Pulmonary artery endothelial cell (primary cell): ENCODE measurements at places on chromosomes 5 and 9. TPM values are rescaled to one million over a fixed set of nuclear protein-coding genes. Genes with fewer than 3 reads are reported as not detected.

HMGCR gene
- 86.8 and 119 TPM in 2 replicates for total RNA-seq

CSF1R gene
- total RNA-seq = not detected in 2 replicates

IL4 gene
- total RNA-seq = not detected in 2 replicates

PCDHB14 gene
- total RNA-seq = 0.53 and 0.78 TPM in 2 replicates

HTR1A gene
- total RNA-seq = not detected in 2 replicates

GAS1 gene
- total RNA-seq = 0.13 and 0.18 TPM in 2 replicates

INSL6 gene
- total RNA-seq = not detected in 2 replicates

AMACR gene
- total RNA-seq = 8.9 and 13.1 TPM in 2 replicates

CCL27 gene
- total RNA-seq = 0.14 TPM in 1 of 2 replicates, not detected in the other

RALGDS gene
- 30.4 and 34.6 TPM in 2 replicates for total RNA-seq

IL33 gene
- 16.6 and 24.4 TPM in 2 replicates for total RNA-seq

SH3TC2 gene
- total RNA-seq = 2.5 and 5.5 TPM in 2 replicates

STPG3 gene
- total RNA-seq = not detected in 2 replicates

OGN gene
- not detected in 2 replicates for total RNA-seq

SPACA9 gene
- 1.6 TPM in 2 replicates for total RNA-seq

PFN3 gene
- not detected in 2 replicates for total RNA-seq

TMC1 gene
- total RNA-seq = 0.46 and 0.99 TPM in 2 replicates

SLCO6A1 gene
- not detected in 2 replicates for total RNA-seq

SOHLH1 gene
- not detected in 2 replicates for total RNA-seq

PCDHGA5 gene
- 0.35 and 0.40 TPM in 2 replicates for total RNA-seq

LCNL1 gene
- not detected in 2 replicates for total RNA-seq

XPA gene
- total RNA-seq = 10.2 and 13.1 TPM in 2 replicates

PDGFRB gene
- total RNA-seq = 0.07 and 0.14 TPM in 2 replicates

SERF1A gene
- total RNA-seq = 1.8 and 2.3 TPM in 2 replicates

AGXT2 gene
- not detected in 2 replicates for total RNA-seq

KCNN2 gene
- 0.20 and 0.25 TPM in 2 replicates for total RNA-seq

AK3 gene
- 53.0 and 54.0 TPM in 2 replicates for total RNA-seq

ABO gene
- not detected in 2 replicates for total RNA-seq

PCAT7 gene
- total RNA-seq = under 0.01 TPM in 1 of 2 replicates, not detected in the other

TRIM41 gene
- 10.9 and 11.7 TPM in 2 replicates for total RNA-seq

IFNA2 gene
- total RNA-seq = not detected in 2 replicates

GCNT4 gene
- 0.07 and 0.20 TPM in 2 replicates for total RNA-seq

DBH gene
- total RNA-seq = not detected in 2 replicates

ECM2 gene
- total RNA-seq = 0.13 and 0.18 TPM in 2 replicates

C5orf58 gene
- not detected in 2 replicates for total RNA-seq

RARS1 gene
- total RNA-seq = 137 and 148 TPM in 2 replicates

SCGB3A1 gene
- total RNA-seq = not detected in 2 replicates

LCN12 gene
- total RNA-seq = not detected in 2 replicates

DMRT2 gene
- not detected in 2 replicates for total RNA-seq

TOPORS gene
- 33.4 and 43.7 TPM in 2 replicates for total RNA-seq

C9orf153 gene
- total RNA-seq = 0.07 and 0.14 TPM in 2 replicates

PCDHB16 gene
- total RNA-seq = under 0.01 and 0.13 TPM in 2 replicates

CYSRT1 gene
- total RNA-seq = 0.11 and 0.46 TPM in 2 replicates

IL13 gene
- total RNA-seq = not detected in 2 replicates

BRD8 gene
- total RNA-seq = 25.7 and 36.0 TPM in 2 replicates
